Hepatic stellate cell (primary cell): ENCODE measurements at places on chromosomes 7 and 10.
A peak's percentile ranks its signal among the peaks of the same experiment; 100 is the strongest.

GRCh38 chr7:76185187-76185896, 16.4 kb upstream of the SRRM3 start:
- no peak for DNase-seq

DNA sequence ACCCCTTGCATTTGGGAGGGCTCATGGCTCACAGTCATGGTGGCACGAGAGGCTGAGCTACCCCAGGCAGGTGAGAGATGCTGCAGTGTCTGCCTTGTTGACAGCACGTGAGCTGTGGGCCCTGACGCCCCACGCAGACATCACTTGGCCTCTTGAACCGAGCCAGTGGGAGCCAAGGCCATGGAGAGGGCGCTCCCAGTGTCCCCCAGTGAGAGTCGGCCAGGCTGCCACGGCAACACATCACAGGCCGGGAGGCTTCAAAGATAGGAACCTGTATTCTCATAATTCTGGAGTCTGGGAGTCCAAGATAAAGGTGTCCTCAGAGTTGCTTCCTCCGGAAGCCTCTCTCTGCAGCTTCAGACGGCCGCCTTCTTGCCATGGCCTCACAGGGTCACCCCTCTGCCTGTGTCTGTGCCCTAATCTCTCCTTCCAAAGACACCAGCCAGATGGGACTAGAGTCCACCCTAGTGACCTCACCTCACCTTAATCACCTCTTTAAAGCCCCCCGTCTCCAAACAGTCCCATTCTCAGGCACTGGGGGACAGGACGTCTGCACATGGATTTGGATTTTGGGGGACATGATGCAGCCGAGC, 119.6 kb downstream of the KLF6 start:
- DNase-seq: no peak

DNA sequence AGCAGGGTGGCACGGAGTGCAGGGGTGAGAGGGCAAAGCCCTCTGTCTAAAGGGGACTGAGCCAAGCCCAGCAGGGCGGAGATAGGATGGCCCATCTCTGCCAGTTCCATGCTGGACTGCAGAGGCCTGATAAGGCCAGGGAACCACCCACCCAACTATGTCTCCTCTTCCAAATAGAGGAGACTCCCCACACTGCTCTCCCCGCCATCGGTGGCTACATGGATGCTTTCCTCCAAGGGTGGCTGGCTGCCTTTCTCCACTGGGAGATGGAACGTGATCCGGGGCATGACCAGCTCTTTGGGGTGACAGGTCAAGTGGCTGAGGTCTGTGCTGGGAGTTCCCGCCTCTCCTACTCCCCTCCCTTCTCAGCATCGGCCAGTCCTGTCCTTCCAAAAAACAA, 58.1 kb upstream of the MXI1 start:
- DNase-seq: no peak

GRCh38 chr10:30467651-30468338, 33.8 kb downstream of the MAP3K8 start:
- DNase-seq: no peak

- no peak for DNase-seq
Observed at GRCh38 chr7:144579687-144580086, 176.2 kb upstream of the NOBOX start.

DNA sequence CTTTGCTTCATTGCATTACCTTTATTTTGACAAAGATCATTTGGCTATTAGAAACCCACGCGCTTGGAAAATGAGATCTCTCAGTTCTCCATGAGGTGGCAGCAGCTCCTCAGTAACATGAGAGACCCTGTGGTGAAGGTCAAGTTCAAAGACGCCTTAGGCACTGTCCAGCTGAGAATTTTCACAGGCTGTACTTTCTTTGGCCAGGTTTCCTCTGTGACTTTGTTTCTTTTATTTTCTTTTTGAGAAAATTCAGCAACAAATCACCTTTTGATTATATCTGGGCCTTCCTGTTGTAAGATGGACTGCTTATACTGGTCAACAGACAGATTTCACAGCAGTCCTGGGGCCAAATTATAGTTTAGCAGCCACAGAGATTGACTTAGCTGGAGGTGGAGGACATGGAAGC, 54.5 kb downstream of the RAB18 start:
- peak; percentile 35 for DNase-seq

GRCh38 chr10:19048489-19048888, at the start of gene MALRD1:
MALRD1 (plus strand) TSS chr10:19048801; CDS start chr10:19048939, 138 bp downstream.
- no peak for DNase-seq

DNA sequence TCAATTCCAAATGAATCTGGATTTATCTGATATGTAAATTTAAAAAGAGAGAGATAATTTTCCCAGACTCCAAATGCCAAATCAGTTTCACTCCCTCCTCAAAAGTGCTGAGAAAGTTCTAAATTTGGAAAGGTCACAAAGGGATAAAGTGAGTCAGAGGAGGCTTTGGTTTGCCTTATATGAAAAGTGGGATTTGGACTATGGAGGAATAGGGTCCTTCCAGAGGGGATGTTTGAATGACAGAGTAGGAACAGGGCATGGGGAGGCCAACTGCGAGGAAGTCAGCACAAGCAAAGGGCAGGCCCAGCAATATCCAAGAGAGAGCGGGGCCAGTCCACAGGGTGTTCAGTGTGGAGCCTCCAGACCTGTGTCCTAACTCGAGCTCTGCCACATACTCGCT, 9.8 kb upstream of the FAS start:
- DNase-seq: no peak

DNA sequence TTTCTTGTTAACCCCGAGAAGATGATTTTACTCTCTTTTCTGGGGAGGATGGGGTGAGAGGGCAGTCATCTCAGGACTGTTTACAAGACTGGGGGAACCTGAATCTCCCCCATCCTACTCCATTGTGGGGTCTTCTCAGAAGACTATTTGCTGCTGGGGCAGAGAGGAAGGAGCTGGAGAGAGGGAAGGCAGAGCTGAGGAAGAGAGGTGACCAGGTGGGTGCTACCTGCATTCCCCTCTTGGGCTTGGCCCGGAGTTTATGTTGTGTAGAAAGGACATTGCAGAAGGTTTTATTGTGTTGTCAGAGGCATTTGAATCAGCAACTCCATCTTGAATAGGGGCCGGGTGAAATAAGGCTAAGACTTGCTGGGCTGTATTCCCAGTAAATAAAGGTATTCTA, 247.1 kb upstream of the GALNT17 start:
- DNase-seq: no peak

DNA sequence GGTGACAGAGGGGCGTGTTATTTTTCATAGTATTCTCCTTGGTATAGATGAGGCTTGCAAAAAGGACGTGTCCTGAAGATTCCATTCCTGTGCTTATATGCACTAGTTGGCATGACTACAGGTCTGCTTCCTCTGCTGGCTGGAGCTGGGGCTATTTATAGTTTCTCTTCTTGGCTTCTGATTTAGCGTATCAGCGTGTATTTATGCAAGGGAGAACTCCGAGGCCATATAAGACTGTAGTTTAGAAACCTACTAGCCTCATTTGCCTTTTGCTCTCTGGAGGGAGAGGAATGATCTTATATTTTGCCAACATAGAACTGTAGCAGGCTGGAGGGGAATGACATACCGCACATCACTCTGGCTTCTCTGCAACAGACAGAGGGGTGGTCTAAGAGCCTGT, 39.7 kb downstream of the CACNB2 start:
- DNase-seq: peak; percentile 52

DNA sequence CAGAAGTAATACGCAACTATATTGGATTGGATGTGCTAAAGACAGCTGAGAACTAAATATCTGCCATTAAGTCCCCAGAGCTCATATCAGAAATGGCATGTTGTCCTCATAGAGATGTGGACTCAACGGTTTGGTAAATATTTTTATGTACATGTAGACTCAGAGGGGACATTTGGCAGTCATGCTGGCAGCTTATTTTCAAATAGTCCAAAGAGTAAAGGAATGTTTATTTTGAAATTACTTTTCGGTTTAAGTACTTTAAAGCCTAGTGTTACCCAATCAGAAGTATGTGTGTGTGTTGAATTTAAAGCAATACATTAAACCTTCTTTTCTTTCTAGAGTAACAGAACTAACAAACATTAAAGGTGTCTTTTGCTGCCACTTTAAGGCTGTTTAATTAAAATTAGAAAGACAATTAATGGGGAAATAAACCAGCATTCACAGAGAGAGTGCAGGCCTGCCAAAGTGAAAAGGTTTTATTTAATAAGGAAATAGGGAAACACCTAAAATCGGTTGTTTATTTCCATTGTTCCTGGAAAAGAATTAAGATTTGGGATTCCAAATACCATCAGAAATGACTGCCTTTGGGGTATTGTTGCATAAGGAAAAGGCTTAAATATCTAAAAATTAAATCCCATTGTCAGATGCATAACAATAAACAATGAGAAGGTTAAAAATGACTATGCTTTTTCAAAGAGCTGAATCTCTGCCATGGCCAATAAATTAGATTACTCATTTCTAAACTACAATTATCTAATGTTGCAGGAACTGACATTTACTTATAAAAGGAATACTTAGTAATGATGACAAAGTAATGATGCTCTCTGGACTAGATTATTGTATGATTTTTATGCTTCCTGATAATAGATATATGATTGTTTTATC, 113.4 kb upstream of the AHR start:
- no peak for DNase-seq

- peak; percentile 91 for DNase-seq
Observed at GRCh38 chr7:100428199-100428966, at the start of gene ZCWPW1. ZCWPW1 (minus strand) TSS chr7:100428703; CDS start chr7:100420649, 8,054 bp downstream.

DNA sequence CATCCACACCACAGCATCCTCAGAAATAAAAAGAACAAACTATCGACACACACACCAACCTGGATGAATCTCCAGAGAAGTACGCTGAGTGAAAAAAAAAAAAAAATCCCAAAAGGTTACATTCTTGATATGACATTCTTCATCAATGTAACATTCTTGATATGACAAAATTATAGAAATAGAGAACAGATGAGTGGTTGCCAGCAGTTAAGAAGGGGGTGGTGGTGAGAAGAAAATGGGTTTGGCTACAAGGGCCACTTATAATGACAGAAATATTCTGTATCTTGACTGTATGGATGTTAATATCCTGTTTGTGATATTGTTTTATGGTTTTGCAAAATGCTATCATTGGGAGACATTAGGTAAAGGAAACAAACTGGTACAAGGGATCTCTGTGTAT, 36.9 kb downstream of the VSTM4 start:
- DNase-seq: no peak

DNA sequence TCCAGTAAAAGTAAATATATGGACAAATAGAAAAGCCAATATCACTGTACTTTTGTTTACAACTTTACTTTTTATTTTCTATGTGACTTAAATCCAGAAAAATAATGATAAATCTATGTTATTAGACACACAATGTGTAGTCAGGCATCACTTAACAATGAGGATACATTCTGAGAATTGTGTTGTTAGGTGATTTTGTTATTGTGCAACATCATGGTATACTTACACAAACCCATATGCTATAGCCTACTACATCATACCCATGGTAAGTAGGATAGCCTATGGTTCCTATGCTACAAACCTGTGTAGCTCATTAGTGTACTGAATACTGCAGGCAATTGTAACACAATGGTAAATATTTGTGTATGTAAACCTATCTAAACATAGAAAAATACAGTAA, 781.7 kb upstream of the GHITM start:
- DNase-seq: no peak

DNA sequence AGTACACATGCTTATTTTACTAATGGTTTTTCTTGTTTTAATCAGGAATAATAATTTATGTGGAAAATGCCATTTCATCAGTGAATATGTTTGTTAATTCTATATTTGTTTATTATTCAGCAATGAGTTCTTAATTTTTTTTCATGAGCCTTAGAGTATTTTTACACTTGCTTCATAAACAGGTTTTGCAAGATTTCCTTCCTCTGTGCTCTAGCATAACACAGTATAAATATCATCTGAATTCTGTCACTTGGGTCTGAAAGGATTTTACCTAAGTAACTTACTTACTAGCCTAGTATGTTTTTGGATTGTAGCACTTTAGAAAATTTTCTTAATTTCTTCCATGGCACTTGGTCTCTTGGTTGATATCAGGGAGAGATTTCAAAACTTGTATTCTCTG, 45.8 kb downstream of the GLCCI1 start:
- DNase-seq: no peak

- DNase-seq: no peak
Observed at GRCh38 chr7:68866200-68866570, 732.1 kb upstream of the AUTS2 start.

DNA sequence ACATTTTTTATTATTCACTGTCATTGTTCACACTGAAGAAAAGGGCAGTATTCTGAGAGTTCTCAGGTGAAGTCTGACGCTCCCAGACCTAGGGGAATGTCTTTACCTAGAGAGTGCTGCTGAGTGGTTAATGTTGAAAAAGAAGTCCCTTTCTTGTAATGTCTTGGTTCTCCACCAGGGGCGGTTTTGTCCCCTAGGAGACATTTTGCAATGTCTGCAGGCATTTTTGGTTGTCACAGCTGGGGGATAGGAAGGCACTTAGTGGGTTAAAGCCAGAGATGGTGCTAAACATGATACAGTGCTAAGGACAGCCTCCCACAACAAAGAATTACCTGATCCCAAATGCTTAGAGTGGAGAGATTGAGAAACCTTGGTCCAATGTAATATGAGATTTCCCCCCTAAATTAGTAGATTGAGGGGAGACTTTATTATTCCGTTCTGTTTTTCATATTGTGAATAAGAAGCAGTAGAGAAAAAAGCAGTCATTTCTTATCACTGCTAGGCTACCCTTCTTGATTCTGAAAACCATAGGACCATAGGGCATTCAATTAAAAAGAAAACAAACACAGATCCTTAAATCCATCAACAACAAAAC, 13.1 kb downstream of the UMAD1 start:
- no peak for DNase-seq

DNA sequence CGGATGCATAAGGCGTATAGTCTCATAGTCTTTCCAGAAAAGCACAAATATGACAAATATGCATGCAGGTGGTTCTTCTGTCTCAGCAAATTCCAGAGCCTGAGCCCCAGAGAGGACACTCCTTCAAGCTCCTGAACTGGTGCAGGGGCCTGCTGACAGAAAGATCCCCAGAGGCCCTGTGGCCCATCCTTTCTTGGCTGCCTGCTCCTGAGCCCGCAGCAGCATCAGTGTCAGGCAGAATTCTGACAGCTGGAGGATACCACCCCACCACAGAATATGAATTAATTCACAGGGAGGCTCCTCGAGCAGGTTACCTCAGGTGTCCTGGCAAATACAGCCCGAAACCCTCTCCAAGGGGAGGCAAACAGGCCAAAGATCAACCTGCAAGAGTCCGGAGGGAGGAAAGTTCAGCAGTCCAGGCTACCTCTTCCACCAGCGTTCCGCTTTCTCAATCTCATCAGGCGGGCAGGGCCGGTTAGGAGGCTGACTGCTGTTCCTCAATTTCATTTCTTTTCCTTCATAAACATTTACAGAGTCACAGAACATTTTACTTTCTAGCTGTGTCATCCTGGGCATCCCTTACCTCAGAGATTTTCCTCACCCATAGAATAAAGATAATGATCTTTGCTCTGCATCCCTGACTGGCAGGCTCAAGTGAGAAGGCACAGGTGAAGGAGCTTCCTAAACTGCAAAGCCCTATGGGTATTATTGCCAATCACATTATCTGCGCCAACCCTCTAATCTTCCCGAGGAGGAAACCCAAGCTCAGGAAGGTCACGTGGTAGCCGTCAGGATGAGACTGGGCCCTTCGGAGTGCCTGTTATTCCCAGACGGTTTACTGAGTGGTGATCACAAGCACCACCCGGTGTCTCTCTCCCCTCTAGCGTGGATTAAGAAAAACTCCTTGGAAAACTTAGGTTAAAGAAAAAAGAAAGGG, 1.4 kb downstream of the DNAJB12 start:
- no peak for DNase-seq

- DNase-seq: no peak
Observed at GRCh38 chr10:12583891-12584595, 234.7 kb downstream of the CAMK1D start.

GRCh38 chr10:75911426-75911825, 480.0 kb downstream of the LRMDA start:
- no peak for DNase-seq

GRCh38 chr7:128666200-128666599, 5.9 kb upstream of the GARIN1A start:
- peak; percentile 27 for DNase-seq
